Central memory CD8-positive, alpha-beta T cell (primary cell): ENCODE measurements at places on chromosomes 3 and 15.
A peak's percentile ranks its signal among the peaks of the same experiment; 100 is the strongest.

GRCh38 chr3:107068980-107069379, 308.3 kb upstream of the CCDC54 start:
- no peaks in the 10 kb centered on the region for H3K36me3 ChIP-seq
- no peak overlapping the region for H3K27ac ChIP-seq
- no peak for DNase-seq
- H3K4me3 ChIP-seq = no peak overlapping the region

DNA sequence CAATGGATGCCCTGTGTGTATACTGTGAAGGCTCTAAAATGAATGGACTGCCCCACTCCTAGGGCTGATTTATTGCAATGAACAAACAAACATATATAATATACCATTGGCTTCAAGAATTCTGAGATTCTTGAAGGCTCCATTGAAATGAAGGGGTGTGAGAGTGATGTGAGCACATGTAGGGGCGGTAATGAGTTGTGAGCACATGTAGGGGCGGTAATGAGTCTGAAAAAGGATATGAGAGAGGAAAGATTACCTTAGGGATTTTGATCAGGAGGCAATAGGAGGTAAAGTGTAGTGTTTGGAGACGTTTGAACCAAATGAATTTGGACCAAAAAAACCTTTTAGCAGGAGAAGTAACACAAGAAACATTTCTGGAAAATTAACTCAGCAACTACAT, 3.7 kb downstream of the FAM162A start:
- H3K4me1 ChIP-seq = peaks cover 30% of the 10 kb centered on the region
- H3K36me3 ChIP-seq = peaks cover 9% of the 10 kb centered on the region
- H3K27ac ChIP-seq = no peak overlapping the region
- H3K4me3 ChIP-seq = no peak overlapping the region

DNA sequence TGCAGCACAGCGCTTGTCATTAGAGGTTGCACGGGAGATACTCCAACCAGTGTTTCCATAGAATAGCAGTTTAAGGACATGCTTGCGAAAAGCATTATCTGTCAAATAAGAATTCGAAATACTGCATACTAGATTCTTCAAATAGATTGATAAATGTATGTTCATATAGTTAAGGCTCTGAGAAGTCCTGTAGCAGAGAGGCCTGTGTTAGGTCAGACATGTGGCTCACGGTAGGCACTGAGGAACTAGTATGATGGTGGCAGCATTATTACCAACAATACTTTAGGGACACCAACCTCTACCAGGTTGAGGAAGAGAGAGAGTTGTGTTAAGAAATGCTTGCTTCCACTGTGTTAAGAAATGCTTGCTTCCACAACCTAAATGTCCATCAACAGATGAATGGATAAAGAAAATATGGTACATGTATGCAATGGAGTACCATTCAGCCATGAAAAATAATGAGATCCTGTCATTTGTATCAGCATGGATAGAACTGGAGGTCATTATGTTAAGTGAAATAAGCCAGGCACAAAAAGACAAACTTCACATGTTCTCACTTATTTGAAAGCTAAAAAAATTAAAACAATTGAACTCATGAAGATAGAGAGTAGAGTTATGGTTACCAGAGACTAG, 14.9 kb downstream of the MTMR14 start:
- no peaks in the 10 kb centered on the region for H3K27me3 ChIP-seq
- no peak overlapping the region for H3K27ac ChIP-seq
- no peak for DNase-seq
- no peak overlapping the region for H3K4me3 ChIP-seq

DNA sequence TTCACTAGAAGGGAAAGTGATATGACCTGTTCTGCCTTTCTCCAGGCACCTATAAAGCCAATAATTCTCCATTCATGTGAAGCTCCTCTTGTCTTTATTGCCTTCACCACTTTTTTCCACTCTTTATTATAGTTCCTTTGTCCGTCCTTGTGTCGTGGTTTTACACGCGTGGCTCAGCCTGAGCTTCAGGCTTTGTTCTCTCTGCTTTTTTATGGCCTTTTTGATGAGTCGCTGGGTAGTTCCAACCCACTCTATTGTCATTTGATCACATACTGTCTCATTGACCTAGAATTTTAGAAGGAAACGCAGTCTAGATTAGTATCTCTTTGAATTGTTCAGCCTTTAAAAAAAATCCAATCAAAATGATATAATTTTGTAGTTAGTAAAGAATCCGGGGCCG, 403.2 kb downstream of the PTPRG start:
- no peak overlapping the region for H3K4me3 ChIP-seq
- no peak for DNase-seq
- no peak overlapping the region for H3K27ac ChIP-seq

- peak overlapping the region; percentile 85 for H3K27ac ChIP-seq
- no peaks in the 10 kb centered on the region for H3K36me3 ChIP-seq
- no peak overlapping the region for H3K4me3 ChIP-seq
- peaks cover under 1% of the 10 kb centered on the region for H3K27me3 ChIP-seq
- DNase-seq = no peak
Measured at GRCh38 chr15:91491101-91491950, 362.2 kb upstream of the SLCO3A1 start.
